ENCODE measurements at places on chromosomes 6 and 20.

DNA sequence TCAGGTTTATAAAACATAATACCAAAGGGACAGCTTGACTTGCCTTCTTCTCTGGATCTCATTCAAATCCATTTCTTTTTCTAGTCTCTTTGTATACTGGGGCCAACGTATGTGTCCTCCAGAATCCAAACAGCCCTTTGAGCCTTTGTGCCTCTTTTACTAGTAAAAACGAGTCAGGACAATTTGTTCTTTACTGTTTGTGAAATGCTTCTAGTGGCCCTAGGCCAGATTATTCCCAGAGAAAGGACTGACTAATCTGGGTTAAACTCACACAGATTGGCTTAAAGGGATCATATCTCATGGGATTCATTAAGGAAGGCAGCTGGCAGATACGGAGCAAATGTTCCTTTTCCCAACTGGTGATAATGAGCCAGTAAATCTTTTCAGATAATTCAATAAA is 32.1 kb upstream of the MANEA start:
- no peak for DNase-seq

DNA sequence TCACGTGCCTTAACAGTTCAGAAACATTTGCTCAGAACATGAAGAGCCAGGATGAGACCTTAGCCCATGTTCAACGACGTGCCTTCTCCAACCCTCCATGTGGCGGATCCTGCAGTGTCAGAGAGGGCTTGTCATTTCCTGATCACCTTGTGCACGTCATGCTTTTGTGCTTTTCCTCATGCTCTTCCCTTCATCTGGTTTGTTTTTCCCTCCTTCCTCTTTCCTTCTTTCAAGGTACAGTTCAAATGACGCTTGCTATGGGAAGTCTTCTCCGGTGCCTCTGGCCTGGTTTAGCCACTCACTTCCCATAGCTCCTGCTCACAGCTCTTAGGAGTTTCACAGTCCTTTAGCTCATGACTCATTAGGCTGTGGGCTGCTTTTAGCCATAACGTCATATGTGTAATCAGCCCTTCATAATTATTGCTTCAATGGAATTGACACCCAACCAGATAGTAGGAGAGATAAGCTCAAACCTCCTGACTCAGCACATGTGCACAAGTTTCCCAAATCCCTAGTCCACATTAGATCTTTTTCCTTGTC is 102.7 kb upstream of the CNKSR3 start:
- no peak for DNase-seq

DNA sequence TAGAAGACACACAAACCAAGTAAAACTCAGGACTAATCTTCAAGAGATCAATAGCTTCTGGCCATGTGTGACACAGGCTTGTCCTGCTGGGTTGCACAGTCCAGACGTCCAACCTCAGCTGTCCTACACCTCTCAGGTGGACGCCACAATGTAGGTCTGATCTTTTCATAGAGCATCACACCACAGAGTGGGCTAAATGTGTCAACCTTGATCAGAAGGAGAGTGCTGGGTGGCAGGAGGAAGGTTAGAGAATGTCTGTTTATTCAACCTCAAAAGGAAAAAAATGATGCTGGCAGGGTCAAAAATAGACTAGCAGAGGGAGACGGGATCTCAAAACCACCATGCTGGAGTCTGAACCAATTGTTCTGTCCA is 41.7 kb downstream of the GFOD1 start:
- DNase-seq = no peak

DNA sequence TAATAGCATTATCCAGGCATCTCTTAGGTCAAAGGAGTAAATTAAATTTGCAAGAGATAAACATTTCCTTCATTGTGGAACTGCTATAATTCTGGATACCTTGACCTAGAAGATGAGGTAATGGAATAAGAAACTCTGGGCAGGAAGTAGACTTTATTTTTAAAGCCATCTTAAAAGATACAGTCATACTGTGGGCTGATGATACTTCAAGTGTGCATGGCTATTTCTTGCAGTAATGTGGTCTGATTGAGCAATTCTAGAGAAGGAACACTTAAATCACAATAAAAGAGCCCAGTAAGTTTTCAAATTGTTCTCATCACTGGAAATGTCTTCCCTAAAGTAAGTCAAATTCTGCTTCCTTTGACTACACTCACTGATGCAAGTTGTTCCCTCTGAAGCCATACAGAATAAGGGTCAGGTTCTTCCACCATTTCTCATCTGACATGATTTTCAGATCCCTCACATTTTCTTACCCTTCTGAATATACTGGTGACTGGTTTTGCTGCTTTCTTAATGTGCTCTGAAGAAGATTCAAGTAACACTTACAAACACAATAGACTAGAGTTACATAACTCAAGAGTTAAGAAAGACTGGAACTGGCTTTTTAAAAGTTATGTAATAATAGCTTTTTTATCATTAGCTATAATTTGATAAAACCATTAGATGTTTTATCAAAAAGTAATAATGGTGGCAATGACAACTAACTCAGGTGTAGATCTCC is 62.6 kb upstream of the TMEM244 start:
- no peak for DNase-seq

DNA sequence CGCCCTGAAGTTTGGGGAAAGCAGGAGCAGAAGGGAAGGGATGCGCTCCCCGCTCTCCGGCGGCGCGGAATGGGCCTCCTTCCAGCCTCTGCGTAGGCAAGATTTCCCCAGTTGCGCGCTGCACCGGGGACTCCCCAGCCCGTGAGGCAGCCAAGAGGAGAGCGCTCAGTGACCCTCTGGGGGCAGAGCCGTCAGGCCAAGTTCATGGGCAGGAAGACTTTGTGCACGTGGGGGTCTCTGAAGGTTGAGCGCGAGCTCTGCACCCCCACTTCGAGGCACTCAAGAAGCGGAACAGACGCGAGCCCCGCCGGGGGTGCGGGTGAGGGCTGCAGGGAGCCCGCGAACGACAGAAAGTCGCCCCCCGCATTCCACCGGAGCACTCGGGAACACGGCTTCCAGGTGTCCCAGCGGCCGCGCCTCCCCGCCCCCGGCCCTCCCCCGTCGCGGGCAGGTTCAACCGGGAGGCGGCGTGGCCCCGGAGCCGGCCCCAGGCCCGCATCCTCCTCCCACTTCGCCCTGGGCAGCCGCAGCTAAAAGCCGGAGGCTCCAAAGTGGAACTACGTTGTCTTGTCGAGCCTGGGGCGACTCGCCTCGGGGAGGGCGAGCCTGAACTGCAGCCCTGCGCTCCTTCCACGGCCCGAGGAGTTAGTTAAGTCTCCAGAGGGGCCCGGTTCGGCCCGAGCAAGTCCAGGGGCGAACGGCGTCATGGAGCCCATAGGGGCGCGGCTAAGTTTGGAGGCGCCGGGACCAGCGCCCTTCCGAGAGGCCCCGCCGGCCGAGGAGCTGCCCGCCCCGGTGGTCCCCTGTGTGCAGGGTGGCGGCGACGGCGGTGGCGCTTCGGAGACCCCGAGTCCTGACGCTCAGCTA is at the start of gene PPP1R3G:
PPP1R3G (plus strand) TSS at position 561 of the 867 bp plus-strand sequence; CDS start at position 706, 145 bp downstream.
- no peak for DNase-seq

- no peak for DNase-seq
Observed at GRCh38 chr20:56359212-56360132, 698 bp downstream of the FAM210B start.

DNA sequence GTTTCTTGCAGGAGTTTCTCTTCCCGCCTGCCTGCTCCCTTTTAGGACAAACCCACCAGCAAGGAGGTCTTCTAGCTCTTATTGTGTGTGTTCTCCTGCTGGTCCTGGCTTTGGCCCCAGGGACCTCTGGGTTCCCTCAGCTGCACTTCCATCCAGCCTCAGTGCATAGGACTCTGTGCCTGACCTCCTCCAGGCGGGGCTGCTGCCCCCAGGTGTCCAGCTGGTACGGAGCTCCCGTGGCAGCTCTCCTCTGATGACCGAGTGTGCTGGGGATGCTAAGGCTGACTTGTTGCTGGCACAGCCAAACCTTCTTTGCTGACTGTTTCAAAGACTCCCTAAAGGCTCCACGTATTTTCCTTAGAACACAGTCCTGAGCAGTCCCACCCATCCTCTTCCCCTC is 167.6 kb upstream of the PROKR2 start:
- DNase-seq = no peak

- DNase-seq = no peak
Observed at GRCh38 chr6:53628354-53629119, 37.0 kb downstream of the KLHL31 start.

DNA sequence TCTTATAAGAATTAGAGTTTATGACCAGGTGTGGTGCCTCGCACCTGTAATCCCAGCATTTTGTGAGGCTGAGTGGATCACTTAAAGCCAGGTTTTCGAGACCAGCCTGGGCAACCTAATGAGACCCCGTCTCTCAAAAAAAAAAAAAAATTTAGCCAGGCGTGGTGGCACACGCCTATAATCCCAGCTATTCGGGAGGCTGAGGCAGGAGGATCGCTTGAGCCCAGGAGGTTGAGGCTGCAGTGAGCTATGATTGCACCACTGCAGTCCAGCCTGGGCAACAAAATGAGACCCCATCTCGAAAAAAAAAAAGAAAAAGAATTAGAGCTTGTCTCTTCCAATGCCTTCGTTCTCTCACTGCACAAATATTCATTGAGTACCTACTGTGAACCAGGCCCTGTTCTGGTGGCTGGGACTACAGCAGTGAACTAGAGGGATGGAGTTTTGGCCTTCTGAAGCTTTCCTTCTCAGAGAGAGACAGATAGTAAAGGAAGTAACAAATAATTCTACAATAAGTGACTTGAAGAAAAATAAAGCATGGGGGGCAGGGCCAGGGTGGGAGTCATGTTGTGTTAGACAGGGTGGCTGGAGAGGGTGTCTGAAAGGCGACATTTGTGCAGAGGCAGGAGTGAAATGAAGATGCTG is 56.4 kb downstream of the HNF4A start:
- DNase-seq = no peak

- DNase-seq = no peak
Observed at GRCh38 chr20:33474963-33475362, 14.9 kb upstream of the CBFA2T2 start.

DNA sequence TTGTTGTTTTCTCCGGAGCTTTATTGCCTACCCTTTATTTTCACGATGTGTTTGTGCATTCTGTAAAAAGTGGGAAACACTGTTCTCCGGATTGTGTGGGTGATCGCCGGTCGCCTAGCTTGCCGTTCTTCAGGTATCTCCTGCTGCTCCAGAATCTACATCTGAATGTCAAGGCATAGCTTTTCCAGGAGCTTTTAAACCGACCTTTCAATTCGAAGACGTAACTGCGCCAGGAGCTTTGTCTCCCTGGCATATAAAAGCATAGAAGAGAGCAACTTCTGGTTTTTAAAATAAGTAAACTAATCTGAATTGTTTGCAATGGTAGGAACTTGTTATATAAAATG is 96.0 kb downstream of the HFE start:
- DNase-seq = no peak

GRCh38 chr20:23187751-23188150 is 101.6 kb upstream of the CD93 start:
- no peak for DNase-seq

DNA sequence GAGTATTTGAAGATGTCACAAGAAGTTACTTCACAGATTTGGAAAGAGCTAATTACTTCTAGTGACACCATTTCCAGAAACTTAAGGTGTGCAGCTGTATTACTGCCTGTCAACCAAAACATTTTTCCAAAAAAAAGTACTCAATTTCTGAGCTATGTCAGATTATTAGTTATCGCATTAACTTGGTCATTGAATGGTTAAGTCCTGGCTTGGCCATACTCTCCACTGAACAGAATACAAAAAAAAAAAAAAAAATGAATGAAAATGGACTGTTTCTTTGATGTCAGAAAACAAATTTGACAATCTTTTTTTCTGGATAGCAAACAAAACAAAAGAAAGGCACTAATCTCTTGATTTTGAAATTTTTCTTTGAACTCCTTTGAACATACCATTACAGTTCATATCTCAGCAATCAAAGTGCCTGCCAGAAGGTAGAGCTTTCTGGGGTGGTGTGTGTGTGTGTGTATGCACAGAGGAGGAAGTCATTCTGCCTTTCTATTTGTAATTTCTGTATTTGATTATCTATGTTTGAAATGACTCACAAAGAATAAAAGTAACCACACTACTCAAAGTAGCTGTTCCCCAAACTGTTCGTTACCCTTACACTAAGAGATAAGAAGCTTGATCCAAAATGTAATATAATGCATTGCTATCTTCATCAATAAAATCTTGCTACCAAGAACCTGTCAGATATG is 210.8 kb upstream of the FUT9 start:
- DNase-seq = no peak

GRCh38 chr20:47620808-47621805 is 119.4 kb downstream of the NCOA3 start:
- no peak for DNase-seq

Measured in stimulated activated CD8-positive, alpha-beta memory T cell treated with anti-CD3 and anti-CD28 coated beads, Interleukin-15, amount 100 ng/mL, for 4 hours (primary cell).